ENCODE measurements at places on chromosomes 13 and 19. TPM values are rescaled to one million over a fixed set of nuclear protein-coding genes. Genes with fewer than 3 reads are reported as not detected.

Gene KLK2
- not detected for total RNA-seq

DNA sequence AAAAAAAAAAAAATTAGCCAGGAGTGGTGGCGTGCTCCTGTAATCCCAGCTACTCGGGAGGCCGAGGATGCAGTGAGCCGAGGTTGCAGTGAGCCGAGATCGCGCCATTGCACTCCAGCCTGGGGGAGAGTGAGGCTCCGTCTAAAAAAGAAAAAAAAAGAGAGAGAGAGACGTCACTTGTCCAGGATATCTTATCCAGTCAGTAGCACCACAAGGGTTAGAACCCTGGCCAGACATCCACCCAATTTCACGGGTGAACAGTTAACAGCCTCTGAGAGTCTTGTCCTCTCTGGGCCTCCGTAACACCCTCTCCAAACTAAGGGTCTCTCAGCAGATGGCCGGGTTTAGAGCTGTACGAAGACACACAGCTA, 917 bp upstream of the CLPTM1 start:
- no peak for DNase-seq

- no peak for DNase-seq
These were observed 81.3 kb downstream of the URI1 start for GRCh38 chr19:30023330-30023729.

DNA sequence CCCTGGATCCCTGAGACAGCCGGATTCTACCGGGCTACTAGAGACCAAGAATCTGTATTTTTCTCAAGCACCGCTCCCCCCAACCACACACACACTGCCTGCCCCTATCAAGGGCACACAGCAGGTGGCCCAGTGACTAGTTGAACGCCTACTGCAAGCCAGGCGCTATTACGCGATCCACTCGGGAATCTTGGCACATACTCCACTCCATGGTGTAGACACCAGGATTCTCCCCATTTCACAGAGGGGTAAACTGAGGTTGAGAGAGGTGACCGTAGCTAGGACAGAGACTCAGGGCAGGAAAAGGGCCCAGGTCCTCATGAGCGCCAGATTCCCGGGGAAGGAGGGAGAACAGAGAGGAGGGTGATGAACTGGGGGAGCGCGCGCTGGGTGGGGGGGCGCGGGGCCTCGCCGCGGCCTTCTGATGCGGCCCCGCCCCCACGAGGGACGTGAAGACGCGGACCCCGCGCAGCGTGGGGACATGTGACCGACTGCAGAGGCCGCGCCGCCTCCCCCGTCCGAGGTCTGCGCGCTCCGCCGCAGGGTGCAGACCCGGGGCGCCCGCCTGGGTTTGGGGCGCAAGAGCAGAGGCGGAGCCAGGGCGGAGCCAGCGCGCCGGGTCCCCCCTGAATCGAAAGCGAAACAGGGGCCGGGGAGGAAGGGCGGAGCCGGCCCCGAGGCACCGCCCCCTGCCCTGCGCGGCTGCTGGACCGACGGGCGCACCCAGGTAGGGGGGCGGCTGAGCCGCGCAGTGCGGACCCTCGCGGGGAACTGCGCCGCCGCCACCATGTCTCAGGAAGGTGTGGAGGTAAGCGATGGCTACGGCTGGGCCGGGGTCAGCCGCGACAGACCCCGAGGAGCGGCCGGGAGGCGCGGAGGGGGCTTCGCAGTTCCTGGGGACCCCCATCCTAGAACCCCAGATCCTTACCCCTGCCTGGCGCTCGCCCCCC, at the start of gene SHFL:
SHFL (plus strand) TSS at position 677 of the 950 bp plus-strand sequence; CDS start at position 788, 111 bp downstream.
- DNase-seq: peak; percentile 91

Gene JAK3
- 15.1 TPM for total RNA-seq

Gene RGL3
- total RNA-seq: 54.6 TPM

- DNase-seq: peak; percentile 97
These were observed 1.5 kb downstream of the FOSB start for GRCh38 chr19:45469132-45469944.

- DNase-seq: no peak
These were observed 13.1 kb upstream of the PLAUR start for GRCh38 chr19:43682824-43683661.

DNA sequence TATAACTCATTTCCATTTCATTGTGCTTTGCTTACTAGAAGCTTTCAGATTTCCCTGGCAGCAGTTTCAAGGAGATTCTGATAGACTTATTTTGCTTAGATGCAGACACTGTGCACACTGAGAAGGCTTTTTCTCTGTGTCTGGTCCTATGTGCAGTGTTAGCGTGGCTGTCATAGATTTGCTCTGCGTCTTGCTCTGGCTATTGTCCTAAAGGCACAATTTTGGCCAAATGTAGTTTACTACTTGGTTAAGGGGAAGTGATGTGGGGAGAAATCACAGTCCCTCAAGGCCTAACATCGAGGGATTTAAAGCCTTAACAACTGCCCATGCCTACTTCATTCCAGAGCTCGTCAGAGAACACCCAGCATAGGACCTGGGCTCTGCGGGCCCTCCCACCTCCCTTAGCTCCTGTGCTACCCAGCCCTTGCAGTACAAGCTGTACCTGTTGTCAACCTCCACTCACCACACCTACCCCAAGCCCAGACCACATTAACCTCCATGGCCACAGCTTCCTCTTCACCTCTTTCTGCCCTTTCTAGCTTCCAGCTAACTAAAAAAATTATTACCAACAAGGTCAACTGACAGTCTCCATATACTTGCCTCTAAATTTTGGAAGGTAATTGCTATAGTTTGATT, 38.9 kb upstream of the KATNAL1 start:
- DNase-seq: no peak

Gene SSC5D
- total RNA-seq: 6.0 TPM

Data from upper lobe of right lung (tissue), 1 donor.